Stimulated activated CD4-positive, alpha-beta T cell treated with anti-CD3 and anti-CD28 coated beads, Interleukin-1b, Interleukin-23, amount 100 ng/mL, for 48 hours (primary cell): ENCODE measurements at places on chromosomes 3 and 15.

DNA sequence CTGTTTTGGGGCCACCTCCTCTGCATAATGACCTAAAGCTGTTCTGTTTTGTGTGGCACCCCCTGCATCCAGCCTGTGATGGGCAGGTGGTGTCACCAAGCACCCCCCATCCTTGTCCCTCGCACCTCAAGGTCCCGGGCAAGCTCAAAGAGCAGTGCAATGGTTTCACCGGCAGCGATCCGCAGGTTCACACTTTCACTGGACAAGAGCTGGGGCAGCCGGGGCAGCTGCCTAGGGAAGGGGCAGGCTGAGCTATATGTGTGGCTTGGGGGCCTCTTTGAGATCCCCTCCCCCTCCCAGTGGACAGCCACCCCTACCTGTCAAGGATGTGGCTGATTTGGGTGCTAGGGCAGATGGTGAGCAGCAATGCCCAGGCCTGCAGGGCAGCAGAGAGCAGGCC, 3.1 kb downstream of the IFRD2 start:
- DNase-seq, result no peak

- no peak for DNase-seq
Measured at GRCh38 chr3:37096288-37096687, 78.1 kb downstream of the LRRFIP2 start.

- no peak for DNase-seq
Measured at GRCh38 chr3:55409806-55410205, 77.3 kb downstream of the WNT5A start.

- DNase-seq, result peak; percentile 24
Measured at GRCh38 chr3:171328419-171329082, 131.7 kb downstream of the TNIK start.

- no peak for DNase-seq
Measured at GRCh38 chr15:99139276-99139675, 34.4 kb downstream of the SYNM start.

DNA sequence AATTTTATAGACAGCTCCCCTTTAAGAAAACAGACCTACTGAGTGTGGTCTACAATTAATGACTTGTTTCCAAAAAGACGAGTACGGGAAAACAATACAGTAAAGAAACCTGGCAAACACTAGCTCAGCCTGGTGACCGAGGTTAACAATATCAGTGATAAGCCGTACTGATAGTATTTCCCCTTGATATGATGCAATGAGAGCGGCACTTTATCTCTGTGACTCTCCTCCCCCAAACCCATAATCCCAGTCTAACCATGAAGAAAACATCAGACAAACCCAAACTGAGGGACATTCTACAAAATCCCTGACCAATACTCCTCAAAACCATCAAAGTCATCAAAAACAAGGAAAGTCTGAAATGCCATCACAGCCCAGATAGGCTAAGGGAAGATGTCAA, 8.2 kb downstream of the DENND4A start:
- DNase-seq, result no peak

GRCh38 chr15:70584838-70585706, 178.3 kb downstream of the UACA start:
- DNase-seq, result peak; percentile 41

DNA sequence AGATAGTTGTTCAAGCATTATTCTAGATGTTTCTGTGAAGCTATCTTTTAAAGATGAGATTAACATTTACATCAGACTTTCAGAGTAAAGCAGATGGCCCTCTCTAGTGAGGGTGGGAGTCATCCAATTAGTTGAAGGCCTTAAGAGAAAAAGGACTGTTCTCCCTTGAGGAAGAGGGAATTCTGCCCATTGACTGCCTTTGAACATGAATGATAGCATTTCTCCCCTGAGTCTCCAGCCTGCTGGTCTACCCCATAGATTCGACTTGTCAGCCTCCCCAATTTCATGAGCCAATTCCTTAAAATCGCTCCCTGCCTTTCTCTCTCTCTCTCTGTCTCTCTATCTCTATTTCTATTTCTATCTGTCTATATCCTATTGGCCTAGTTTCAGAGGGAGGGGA, 115.5 kb downstream of the EBLN2 start:
- DNase-seq, result no peak
